ENCODE measurements at places on chromosomes 4 and X.

- DNase-seq: no peak
Observed at GRCh38 chr4:189355590-189355989, 585.1 kb upstream of the FRG1 start.

- no peak for DNase-seq
Observed at GRCh38 chrX:108640817-108641216, 95.5 kb downstream of the IRS4 start.

- no peak for DNase-seq
Observed at GRCh38 chr4:111789901-111790640, 355.2 kb upstream of the FAM241A start.

DNA sequence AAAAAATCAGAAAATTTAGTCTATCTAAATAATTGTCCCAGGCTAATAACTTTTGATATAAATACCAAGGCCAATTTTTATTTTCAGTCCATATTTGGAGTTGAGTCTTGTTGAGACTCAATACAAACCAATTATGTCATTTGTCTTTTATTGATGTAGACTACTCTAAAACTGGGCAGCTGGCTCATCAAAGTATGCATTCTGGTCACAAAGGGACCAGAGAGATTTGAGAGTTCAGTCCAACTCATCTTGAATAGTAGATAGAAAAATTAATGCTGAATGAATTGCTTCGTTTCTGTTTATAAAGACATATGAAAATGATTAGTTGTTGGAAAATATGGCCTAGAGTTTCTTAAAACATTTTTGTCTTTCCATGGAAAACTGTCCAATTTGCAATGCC is 412.5 kb upstream of the KLHL4 start:
- no peak for DNase-seq

DNA sequence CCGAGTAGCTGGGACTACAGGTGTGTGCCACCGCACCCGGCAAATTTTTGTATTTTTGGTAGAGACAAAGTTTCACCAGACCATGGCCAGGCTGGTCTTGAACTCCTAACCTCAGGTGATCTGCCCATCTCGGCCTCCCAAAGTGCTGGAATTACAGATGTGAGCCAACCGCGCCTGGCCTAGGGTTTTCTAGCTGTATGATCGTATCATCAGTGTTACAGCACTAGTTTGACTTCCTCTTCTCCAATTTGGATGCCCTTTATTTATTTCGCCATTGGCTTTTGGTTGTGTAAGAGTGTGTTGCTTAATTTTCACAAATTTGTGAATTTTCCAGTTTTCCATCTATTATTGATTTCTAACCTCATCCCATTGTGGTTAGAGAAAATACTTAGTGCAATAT is 5.2 kb downstream of the TKTL1 start:
- no peak for DNase-seq
